A549 treated with DMSO at 1 μM for 4 hours (cell line): ENCODE measurements at places on chromosomes 1 and 21. TPM values are rescaled to one million over a fixed set of nuclear protein-coding genes. Genes with fewer than 3 reads are reported as not detected.

The PDC gene
- not detected in 5 replicates for total RNA-seq

The NPHS2 gene
- not detected in 5 replicates for total RNA-seq

The CD55 gene
- 93.0 to 131 TPM (median 116 TPM) in 5 replicates for total RNA-seq

The SERPINC1 gene
- total RNA-seq = 0.07 TPM in 2 of 5 replicates, not detected in the others

The RGS4 gene
- total RNA-seq = 0.07 to 0.39 TPM (median 0.16 TPM) in 4 of 5 replicates, not detected in the other

The C4BPB gene
- total RNA-seq = 0.99 to 1.5 TPM (median 1.1 TPM) in 5 replicates

The TEKT2 gene
- not detected in 5 replicates for total RNA-seq

The C1orf87 gene
- total RNA-seq = not detected in 5 replicates

The TAS1R1 gene
- not detected in 5 replicates for total RNA-seq

The INKA2 gene
- total RNA-seq = 1.5 to 3.1 TPM (median 1.9 TPM) in 5 replicates

The OR2L3 gene
- not detected in 5 replicates for total RNA-seq

The CFHR2 gene
- not detected in 5 replicates for total RNA-seq

The LYST gene
- total RNA-seq = 4.6 to 6.5 TPM (median 5.7 TPM) in 5 replicates

The ZBTB8B gene
- 0.01 TPM in 2 of 5 replicates, not detected in the others for total RNA-seq

The RAB13 gene
- 129 to 155 TPM (median 130 TPM) in 5 replicates for total RNA-seq

The CD101 gene
- 0.19 to 0.56 TPM (median 0.38 TPM) in 5 replicates for total RNA-seq

The FAM177B gene
- not detected in 5 replicates for total RNA-seq

The ATP1A4 gene
- not detected in 5 replicates for total RNA-seq

The SMPDL3B gene
- total RNA-seq = 1.1 to 1.6 TPM (median 1.3 TPM) in 5 replicates

The SLAMF7 gene
- 1.6 to 4.0 TPM (median 2.6 TPM) in 5 replicates for total RNA-seq

The OR2L13 gene
- total RNA-seq = not detected in 5 replicates

The CFAP107 gene
- not detected in 5 replicates for total RNA-seq
